ENCODE measurements at places on chromosomes 2 and 18.

- no peak for DNase-seq
Observed at GRCh38 chr2:26270373-26270772, 25.6 kb downstream of the HADHB start.

GRCh38 chr2:11842336-11842735 lies 95.9 kb downstream of the LPIN1 start:
- DNase-seq, result no peak

- no peak for DNase-seq
Observed at GRCh38 chr2:177541258-177541991, 148.9 kb downstream of the AGPS start.

DNA sequence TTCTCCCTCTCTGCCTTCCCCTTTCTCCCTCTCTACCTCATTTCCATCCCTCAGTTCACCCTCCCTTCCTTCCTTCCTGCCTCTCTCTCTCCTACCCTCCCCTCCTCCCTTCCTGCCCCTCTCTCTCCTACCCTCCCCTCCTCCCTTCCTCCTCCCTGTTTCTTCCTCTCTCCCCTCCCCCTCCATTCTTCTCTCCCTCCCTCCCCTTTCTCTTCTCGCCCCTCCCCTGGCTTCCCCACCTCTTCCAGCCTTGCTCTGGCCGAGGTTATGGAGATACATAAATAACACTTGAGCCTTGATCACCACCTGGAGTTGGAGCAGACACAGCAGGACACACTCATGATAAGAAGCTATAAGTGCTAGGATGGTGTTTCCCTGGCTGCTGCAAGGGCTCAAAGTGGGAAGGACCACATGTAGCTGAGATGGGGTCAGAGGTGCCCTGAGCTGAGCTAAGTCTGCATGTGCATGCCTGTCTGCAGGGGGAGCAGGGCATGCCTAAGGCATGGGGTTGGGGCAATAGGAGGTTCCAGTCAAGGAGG lies 326.1 kb upstream of the HS6ST1 start:
- no peak for DNase-seq

GRCh38 chr2:124607679-124608078 lies 582.6 kb downstream of the CNTNAP5 start:
- DNase-seq, result no peak

- no peak for DNase-seq
Observed at GRCh38 chr2:44104855-44105271, 63.8 kb upstream of the PPM1B start.

- DNase-seq, result no peak
Observed at GRCh38 chr2:187377340-187377739, 70.7 kb downstream of the CALCRL start.

DNA sequence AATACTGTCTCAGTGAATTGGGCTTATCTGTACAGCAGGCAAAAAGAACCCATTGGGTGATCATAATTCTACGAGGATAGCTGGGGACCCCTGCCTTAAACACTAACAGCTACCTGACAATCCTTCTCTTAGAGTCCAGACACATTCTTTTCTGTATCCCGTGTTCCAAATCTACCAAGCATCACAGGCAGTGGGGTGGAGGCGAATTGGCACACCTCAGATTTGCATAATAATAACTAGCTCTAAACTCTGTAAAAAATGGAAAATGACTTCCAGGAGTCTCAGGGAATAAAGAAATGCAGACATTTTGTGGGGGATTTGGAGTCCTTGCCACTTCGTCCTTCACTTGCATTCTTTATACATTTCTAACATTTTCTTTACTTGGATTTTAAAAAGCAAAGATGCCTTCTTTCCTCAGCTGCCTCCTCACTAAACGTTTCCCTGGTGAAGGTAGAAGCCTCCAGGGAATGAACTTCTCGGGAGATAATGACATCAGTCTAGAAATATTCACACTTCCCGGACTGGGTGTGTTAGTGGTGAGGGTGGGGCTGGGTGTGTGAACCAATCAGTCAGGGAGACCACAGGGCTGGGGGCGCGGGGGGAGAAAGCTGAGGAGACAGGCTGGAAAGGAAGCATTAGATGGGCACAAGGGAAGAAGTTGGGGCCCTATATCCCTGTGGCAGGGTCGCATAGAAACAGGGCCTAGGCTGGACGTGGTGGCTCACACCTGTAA lies 59.1 kb upstream of the BOD1L2 start:
- DNase-seq, result no peak

GRCh38 chr2:73031725-73032701 lies 39.5 kb downstream of the SFXN5 start:
- DNase-seq, result no peak

DNA sequence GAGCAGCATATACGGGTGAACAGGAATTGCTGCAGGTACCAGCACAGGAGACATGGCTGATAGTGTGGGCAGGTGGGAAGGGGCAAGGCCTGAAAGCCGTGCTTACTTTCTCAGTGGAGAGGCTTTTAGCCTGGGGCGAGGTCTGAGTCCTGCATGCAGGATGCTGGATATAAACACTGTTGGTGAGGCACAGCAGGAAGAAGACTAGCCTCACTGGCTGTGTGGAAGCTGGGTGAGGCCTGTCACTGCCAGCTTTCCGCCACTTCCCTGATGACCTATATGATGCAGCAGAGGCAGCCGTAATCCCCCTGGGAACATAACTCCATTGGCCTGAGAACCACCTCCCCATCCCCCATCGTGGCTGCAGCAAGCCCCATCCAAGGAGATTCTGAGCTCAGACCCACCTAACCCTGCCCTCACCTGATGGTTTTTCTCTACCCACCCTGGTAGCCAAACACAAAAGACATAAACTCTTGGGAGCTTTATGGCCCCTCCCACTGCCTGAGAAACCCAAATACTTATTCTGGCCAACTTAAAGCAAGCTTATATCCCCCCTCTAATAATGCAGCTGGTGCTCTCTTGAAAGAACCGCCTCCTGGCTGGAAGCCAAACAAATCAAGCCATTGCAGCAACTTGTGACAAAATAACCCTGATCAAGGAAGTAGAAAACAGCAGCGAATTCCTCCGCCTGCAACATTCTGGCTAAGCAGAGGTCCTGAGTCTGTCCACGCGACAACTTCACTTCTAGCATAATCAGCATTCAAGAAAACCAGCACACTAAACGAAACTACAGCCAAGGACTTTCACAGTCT lies 54.6 kb upstream of the DSC1 start:
- no peak for DNase-seq

Measured in stimulated activated CD4-positive, alpha-beta T cell treated with anti-CD3 and anti-CD28 coated beads, Interleukin-4, amount 100 ng/mL, for 48 hours (primary cell).